ENCODE measurements at places on chromosomes 12 and 14.

GRCh38 chr14:28577711-28578131 is 188.9 kb upstream of the FOXG1 start:
- DNase-seq = peak; percentile 90

GRCh38 chr14:47730296-47730695 is 54.9 kb upstream of the MDGA2 start:
- no peak for DNase-seq

DNA sequence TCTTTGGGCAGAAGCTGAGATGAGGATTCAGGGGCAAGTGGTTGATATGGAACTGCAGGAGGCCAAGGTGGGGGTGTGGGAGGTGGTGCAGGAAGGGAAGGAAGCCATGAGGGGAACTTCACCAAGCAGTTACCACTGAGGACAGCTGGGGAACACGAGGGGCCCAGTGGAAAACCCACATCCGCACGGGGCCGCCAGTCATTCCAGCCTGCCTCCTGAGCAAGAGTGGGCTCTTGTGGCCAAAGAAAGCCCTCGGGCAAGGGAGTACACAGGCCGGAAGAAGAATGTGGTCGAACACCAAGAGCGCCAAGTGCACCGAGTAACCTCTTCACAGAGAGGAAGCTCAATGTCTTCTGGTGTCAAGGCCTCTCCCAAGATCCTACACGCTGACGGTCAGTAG is 252.2 kb upstream of the FOXN3 start:
- no peak for DNase-seq

DNA sequence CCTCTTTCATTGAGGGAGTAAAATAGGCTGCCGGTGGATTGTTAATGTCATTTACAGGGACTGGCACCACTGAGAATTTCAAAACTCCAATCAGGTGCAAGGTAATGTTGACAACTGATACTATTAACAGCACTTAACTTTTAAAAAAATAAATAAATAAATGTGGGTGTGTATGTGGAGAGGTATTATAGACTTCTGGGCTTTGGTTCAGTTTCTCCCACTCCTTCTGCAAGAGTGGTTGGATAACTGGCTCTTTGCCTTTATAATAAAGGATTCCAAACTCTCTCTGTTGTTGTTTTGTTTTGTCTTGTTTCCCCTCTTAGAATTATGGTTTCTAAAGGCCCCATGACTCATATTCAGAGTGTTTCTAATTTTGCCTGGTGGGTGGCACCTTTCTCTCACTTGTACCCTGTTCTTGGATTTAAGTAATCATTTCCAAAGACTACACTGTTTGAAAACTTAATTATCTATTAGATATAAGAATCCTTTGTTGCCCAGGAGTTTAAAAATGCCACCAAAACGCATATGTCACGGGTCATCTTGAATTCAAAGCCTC is 151.6 kb upstream of the ARID2 start:
- no peak for DNase-seq

DNA sequence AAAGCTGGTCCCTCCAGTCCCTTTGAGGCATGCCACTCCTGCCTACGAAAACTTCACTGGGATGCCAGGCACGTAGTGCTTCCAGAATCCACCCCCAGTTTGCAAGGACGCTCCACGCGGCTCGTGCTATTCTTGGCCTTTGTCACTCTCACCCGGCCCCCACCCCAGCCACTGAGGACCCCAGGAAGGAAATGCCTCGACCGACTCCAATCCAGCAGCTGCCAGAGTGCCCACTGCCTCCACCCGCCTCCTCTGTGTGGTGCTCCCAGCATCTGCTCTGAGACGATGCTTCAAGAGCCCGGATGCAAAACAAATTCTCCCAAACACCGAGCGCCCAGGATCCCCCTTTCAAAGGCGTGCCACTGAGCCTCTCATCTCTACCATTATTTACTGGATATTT is 123.9 kb downstream of the RFLNA start:
- no peak for DNase-seq

GRCh38 chr12:66742508-66743367 is 63.9 kb upstream of the GRIP1 start:
- DNase-seq = no peak

DNA sequence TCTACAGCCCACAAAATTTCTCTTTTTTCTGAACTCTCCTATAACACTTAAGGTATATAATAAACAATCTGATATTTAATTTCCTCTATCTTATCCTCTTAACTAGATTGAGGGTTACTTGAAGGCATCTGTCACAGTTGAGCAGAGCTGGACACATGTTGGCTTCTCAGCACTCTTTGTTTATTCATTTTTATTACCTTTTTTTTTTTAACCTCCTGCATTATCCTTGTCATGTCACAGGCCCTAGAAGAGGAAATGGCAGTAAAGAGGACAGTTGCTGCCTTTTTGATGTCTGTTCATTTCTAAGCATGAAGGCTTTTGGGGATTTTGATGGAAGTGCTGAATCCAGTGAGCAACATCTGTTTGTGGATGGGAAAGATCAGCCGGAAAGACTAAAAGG is 32.5 kb upstream of the EVL start:
- DNase-seq = no peak

DNA sequence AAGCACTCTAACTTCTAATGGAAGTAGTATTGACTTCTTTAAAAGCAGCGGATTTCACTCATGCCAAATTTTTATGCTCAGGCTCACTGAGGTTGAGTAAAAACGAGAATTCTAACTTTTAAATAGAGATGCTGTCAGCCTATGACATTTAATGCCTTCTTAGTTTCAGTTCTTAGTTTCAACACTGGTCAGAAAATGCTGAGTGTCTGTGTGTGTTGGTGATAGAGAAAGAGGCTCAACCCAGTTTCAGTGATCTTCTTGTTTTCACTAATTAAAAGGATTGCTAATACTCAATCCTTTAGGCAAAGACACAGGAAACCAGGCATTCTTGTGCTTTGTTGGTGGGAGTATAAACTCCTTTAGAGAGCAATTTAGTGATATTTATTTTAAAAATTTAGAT is 31.0 kb downstream of the PEBP1 start:
- no peak for DNase-seq

DNA sequence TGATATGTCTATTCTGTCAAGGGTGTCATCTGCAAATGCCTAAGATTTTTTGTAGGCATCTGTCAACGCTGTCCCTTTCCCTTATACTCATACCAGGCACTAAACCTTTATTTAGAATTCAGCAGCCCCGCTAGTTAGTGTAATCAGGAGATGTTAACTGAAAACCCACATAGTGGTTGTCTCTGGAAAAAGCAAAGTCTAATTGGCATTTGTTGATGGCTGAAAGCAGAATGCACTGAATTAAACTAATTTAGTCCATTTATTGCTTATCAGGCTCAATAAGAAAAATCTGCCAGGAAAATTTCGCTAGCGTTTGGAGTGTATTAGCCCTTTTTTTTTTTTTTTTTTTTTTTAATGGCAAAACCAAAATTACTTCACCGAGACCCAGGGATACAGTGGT is 34.5 kb downstream of the TDP1 start:
- no peak for DNase-seq

DNA sequence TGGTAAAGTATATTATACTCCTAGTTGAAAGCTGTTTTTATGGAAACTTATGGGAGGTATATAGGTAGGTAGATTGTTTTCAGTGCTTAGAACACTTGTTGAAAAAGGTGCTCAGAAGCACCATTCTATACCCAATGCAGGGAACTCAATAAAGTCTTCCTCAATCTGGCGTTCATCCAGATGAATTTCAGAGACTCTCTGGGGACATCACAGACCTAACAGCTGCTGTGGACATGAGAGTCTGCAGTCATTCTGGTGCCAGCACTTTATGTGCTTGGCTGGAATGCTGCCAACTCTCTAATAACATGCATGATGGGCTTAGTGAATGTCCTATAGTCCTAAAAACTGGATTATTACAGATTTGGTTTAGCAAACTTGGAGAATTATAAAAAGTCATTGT is 115.9 kb downstream of the NTN4 start:
- peak; percentile 60 for DNase-seq

DNA sequence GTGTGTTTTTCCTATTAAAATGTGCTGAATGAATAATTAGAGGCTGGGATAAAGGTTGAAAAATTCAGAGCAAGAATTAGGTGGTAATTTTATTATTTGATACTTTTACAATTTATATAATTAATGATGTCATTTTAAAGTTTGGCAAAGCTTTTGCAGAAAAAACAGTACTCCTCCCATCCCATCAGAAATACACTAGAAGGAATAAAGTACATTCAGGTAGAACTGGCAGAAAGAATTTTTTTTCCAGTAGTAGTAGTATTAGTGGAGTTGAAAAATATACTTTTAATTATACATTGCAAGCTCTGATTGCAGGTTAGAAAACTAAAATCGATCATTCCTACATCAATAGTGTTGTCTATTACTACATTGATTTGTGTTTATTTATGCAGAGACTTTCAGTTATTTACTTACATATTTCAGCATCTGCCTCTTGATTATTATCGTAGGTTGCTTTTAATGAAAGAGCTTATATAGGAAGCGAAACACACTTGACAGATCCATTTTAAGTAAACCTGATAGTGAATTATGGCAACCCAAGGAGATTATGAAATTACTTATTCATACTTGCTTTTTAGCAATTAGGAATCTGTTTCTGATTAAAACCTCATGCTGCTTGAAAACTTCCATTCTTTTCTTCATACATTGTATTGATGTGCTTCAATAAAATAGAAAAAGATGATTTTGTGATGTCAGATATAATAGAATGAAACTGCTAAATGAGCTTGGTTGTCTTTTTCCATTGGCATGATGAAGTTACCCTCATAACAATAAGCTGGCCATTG is 10.1 kb downstream of the FOXG1 start:
- no peak for DNase-seq

DNA sequence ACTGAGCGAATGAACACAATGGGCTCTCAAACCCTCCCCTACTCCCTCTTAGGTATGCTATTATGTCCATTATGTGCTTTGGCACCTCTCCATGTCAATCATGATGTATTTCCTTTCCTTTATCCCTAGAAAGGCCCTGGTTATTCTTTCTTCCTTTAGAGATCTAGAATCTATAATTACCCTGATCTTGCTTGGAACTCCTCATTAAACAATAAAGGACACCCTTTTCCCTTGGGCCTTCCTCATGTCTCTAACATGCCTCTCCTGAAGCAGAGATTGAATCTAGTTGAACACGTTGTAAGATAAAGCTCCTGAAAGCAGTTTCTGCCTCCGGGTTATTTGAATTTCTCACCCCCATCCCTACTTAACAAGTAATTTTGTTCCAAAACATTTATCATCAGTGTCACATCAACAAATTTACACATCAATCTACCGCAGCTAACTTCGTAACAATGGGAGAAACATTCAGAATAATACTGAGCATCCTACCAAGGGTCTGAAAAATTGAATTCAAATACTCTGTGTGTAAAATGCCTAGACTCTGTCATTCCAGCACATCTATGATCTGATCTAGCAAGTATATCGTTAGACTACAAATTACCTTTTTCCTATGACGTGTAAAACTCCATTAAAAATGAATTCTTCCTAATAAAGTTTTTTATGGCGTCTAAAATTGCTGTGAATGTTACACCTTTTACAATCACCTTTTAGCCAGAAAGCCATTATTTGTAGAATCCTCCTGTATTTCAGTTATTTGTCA is 5.4 kb downstream of the USP44 start:
- no peak for DNase-seq

DNA sequence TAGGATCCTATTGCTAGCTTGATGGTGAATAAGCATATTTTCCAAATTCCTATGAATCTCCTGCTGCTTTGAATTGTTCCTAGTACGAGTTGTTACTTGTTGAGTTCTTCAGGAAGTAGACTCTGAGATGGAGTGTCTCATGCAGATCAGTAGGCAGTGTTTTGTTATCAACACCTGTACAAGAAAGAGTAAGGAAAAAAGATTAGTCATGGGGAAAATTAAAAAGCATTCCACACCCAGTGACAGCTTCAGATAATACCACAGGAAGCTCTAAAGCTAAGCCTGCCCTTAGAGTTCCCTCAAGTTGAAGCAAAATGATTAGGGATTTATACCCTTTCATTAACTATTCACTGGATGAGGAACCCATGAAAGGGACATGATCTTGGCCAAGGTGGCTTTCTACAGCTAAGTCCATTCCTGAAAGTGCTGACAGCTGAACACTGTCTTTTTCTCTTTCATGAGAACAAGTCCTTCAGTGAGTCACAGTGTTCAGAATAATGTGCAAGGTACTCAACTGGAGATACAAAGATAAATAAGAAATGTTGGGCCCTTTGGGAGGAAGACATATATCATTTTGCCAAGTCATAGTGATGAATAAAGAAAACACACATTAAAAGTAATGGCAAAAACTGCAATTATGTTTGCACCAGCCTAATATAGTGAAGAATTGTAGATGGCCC is 49.1 kb downstream of the CCER1 start:
- DNase-seq = peak; percentile 79

- peak; percentile 29 for DNase-seq
These were observed 323.8 kb downstream of the RAD51B start for GRCh38 chr14:68143341-68143841.

DNA sequence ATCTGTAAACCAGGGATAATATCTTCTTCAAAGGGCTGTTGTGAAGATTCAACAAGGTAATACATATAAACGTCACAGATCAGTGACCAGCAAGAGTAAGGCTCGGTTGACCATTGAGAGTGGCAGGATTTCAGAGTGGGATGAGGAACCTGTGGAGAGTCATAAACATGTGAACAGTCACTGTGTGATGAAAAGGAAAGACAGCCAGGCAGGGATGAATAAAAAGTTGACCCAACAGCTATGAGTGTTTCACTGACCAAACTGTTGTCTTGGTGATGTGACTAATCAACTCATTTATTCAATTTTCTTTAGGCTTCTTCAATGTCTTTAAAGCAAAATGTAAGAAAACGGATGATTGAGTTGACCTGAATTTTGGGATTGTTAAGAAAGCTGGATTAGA is 8.6 kb upstream of the FRMD6 start:
- DNase-seq = peak; percentile 63

GRCh38 chr12:68403711-68404110 is 71.5 kb upstream of the MDM1 start:
- peak; percentile 33 for DNase-seq

GRCh38 chr12:113500782-113501311 is 29.2 kb upstream of the LHX5 start:
- no peak for DNase-seq

DNA sequence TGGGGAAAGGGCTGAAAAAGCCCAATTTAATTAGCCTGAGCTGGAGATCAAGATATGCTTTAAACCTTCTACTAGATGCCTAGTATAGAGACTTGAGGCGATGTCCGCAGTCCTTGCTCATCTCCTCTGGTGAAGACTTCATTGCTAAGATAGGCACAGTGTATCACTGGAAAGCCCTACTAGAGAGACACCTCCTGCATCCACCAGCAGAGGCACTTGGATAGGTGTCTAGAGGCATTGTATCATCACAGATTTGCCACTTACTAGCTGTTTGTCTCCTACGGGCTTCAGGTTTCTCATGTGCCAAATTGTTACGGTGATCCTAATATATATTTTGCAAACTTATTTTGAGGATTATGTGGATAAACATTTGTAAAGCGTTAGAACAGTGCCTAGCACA is 1048.5 kb downstream of the GALC start:
- DNase-seq = no peak

- peak; percentile 22 for DNase-seq
These were observed 7.3 kb upstream of the KIF26A start for GRCh38 chr14:104130974-104131651.

GRCh38 chr12:26157001-26157400 is 32.2 kb upstream of the BHLHE41 start:
- DNase-seq = no peak

GRCh38 chr14:73924337-73924736 is 25.6 kb downstream of the FAM161B start:
- no peak for DNase-seq

Data from fibroblast of skin of back (primary cell).